ENCODE measurements at places on chromosomes 7 and 10. TPM values are rescaled to one million over a fixed set of nuclear protein-coding genes. Genes with fewer than 3 reads are reported as not detected.

GRCh38 chr7:45670227-45670626 lies 96.1 kb downstream of the ADCY1 start:
- H3K4me1 ChIP-seq: no peaks in the 10 kb centered on the region
- H3K27ac ChIP-seq: no peak overlapping the region
- no peaks in the 10 kb centered on the region for H3K27me3 ChIP-seq
- no peaks in the 10 kb centered on the region for H3K36me3 ChIP-seq

GRCh38 chr7:50824882-50825281 lies 42.2 kb upstream of the GRB10 start:
- DNase-seq: no peak
- no peaks in the 10 kb centered on the region for H3K36me3 ChIP-seq
- no peak overlapping the region for H3K4me3 ChIP-seq
- no peaks in the 10 kb centered on the region for H3K27me3 ChIP-seq

DNA sequence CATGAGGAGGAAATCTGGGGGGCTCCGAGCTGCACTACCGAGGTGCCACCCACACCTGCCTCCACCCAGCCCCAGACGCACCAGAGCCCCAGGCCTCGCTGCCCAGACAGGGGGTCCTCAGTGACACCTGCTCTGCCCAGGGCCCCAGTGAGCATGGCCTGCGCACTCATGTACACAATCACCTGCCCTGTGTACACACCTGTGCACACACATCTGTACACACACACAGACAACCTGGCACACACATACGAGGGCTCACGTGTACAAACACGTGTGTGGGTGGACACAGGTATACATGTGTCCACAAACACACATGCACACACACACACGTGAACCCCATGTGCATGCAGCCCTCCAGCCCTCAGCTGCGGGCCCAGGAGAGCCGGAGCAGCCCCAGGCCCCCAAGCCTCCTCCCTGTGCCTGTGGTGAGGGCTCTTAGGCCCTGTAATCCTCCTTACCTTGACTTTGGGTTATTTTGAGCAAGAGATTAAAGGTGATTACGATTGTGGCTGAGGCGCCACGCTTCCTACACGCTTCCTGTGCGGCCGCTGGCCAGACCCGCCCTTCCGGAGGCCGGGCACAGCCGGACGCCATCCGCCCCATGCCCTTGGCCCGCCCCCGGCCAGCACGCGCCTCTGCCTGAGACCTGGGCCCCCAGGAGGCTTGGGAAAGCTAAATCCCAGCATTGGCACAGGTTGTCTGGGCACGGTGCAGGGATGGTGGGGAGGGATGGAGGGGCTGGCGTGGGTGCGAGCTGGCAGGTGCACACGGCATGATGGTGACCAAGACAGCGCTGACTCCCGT lies 71.9 kb downstream of the ELFN1 start:
- DNase-seq: no peak
- no peak overlapping the region for H3K27ac ChIP-seq
- no peaks in the 10 kb centered on the region for H3K36me3 ChIP-seq
- peaks cover 9% of the 10 kb centered on the region for H3K4me1 ChIP-seq
- no peaks in the 10 kb centered on the region for H3K27me3 ChIP-seq

- no peak for DNase-seq
- peaks cover 16% of the 10 kb centered on the region for H3K4me1 ChIP-seq
- H3K4me3 ChIP-seq: no peak overlapping the region
- H3K36me3 ChIP-seq: no peaks in the 10 kb centered on the region
Observed at GRCh38 chr10:106960812-106961211, 203.7 kb downstream of the SORCS1 start.

- no peaks in the 10 kb centered on the region for H3K36me3 ChIP-seq
- no peak overlapping the region for H3K4me3 ChIP-seq
- no peaks in the 10 kb centered on the region for H3K4me1 ChIP-seq
- H3K27ac ChIP-seq: no peak overlapping the region
- no peak for DNase-seq
Observed at GRCh38 chr7:132882714-132883428, 199.0 kb downstream of the CHCHD3 start.

GRCh38 chr10:114042895-114043531 lies 653 bp upstream of the ADRB1 start:
- peak overlapping the region; percentile 85 for H3K4me3 ChIP-seq
- H3K27me3 ChIP-seq: peaks cover 4% of the 10 kb centered on the region
- H3K4me1 ChIP-seq: peaks cover 23% of the 10 kb centered on the region
- DNase-seq: peak; percentile 50

DNA sequence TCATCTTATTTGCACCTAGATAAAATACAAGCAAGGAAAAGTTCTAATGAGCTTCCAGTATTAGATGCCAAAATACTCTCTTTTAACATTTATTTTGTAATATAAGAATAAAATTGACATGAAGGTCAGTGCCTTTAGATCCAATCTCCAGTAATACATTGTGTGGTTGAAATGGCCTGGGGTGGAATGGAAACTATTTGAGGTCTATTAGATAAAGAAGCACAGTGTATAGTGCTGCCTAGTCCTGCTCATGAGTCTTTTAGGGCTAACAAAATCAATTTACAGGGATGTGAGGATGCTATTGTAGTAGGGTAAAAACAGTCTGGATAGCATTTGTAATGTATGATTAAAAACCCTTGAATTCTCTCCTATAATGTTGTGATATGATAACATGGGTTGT lies 84.5 kb upstream of the ETV1 start:
- H3K27ac ChIP-seq: no peak overlapping the region
- H3K4me3 ChIP-seq: no peak overlapping the region
- H3K4me1 ChIP-seq: no peaks in the 10 kb centered on the region
- H3K36me3 ChIP-seq: no peaks in the 10 kb centered on the region
- no peaks in the 10 kb centered on the region for H3K27me3 ChIP-seq

GRCh38 chr10:33569702-33570101 lies 235.2 kb upstream of the NRP1 start:
- no peaks in the 10 kb centered on the region for H3K4me1 ChIP-seq
- H3K4me3 ChIP-seq: no peak overlapping the region

GRCh38 chr10:4343091-4343490 lies 482.9 kb upstream of the AKR1E2 start:
- no peaks in the 10 kb centered on the region for H3K27me3 ChIP-seq
- H3K36me3 ChIP-seq: no peaks in the 10 kb centered on the region

- no peak overlapping the region for H3K27ac ChIP-seq
- H3K4me3 ChIP-seq: no peak overlapping the region
- no peaks in the 10 kb centered on the region for H3K27me3 ChIP-seq
- no peaks in the 10 kb centered on the region for H3K36me3 ChIP-seq
- H3K4me1 ChIP-seq: peaks cover 47% of the 10 kb centered on the region
Observed at GRCh38 chr10:14382022-14382421, 51.3 kb upstream of the FRMD4A start.

GRCh38 chr10:70295321-70295720 lies 11.5 kb upstream of the NPFFR1 start:
- H3K4me1 ChIP-seq: peaks cover 15% of the 10 kb centered on the region
- no peak overlapping the region for H3K4me3 ChIP-seq
- no peaks in the 10 kb centered on the region for H3K36me3 ChIP-seq
- H3K27me3 ChIP-seq: no peaks in the 10 kb centered on the region

DNA sequence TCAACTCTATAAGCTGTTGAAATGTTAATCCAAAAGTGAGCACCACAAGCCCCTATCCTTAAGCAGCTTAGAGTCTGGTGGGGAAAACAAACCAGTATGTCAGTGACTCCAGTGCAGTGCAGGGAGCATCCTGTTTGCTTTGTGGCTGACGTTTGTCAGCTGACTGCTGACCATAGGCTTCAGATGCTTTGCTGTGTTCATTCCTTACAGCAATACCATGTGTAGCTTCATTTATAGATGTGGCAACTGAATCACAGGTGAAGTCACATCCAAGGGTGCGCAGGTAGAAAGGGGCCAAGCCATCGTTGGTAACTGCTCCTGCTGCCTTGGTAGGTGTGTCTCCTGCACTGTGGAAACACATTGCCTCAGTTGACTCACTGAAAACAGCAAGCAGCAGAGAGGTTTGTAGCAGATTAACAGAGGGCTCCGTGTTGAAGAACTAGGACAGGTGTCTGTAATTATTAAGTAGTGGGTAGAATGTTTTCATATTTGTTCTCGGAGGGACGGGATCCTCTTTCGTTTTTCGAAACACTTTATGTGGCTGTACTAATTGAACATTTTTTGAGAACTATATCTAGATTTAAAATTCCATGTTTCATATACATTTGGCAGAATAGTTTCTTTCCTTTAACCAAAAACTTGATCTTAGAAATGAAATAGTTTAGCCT lies 2.0 kb downstream of the INSIG1 start:
- no peak for DNase-seq
- peak overlapping the region; percentile 18 for H3K4me3 ChIP-seq
- H3K36me3 ChIP-seq: no peaks in the 10 kb centered on the region
- no peaks in the 10 kb centered on the region for H3K27me3 ChIP-seq
- peaks cover 65% of the 10 kb centered on the region for H3K4me1 ChIP-seq
- peak overlapping the region; percentile 96 for H3K27ac ChIP-seq

DNA sequence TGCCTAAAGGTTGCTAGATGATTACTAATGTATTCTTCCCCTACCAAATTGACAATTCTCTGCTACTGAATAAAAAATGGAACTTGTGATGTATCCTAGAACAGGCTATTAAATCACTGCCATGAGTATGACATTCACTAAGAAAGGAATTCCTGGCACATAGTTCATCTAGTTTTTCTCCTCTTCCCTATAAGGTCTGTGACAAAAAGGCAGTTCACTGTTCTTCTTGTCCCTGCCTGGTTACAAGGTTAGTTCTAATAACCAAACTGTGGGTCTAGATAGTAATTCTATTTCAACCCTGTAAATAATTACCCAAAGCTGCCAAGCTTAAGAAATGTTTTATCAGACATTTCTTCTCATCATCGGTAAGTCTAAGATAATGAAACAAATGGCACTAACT lies 245.6 kb downstream of the BICC1 start:
- DNase-seq: no peak
- no peak overlapping the region for H3K4me3 ChIP-seq
- H3K27me3 ChIP-seq: no peaks in the 10 kb centered on the region
- no peaks in the 10 kb centered on the region for H3K36me3 ChIP-seq
- H3K27ac ChIP-seq: no peak overlapping the region
- H3K4me1 ChIP-seq: peaks cover 22% of the 10 kb centered on the region

NEBL gene
- total RNA-seq: 18.5 TPM

FAM237B gene
- not detected for total RNA-seq

DGKI gene
- total RNA-seq: 2.6 TPM

ABCC2 gene
- total RNA-seq: 1.3 TPM

ANKIB1 gene
- 20.1 TPM for total RNA-seq

RBM17 gene
- 57.0 TPM for total RNA-seq

Data from body of pancreas (tissue), 4 donors.